T47D (cell line): ENCODE measurements at places on chromosomes 4 and X.

- DNase-seq = no peak
Observed at GRCh38 chr4:26150948-26151347, 169.9 kb upstream of the RBPJ start.

DNA sequence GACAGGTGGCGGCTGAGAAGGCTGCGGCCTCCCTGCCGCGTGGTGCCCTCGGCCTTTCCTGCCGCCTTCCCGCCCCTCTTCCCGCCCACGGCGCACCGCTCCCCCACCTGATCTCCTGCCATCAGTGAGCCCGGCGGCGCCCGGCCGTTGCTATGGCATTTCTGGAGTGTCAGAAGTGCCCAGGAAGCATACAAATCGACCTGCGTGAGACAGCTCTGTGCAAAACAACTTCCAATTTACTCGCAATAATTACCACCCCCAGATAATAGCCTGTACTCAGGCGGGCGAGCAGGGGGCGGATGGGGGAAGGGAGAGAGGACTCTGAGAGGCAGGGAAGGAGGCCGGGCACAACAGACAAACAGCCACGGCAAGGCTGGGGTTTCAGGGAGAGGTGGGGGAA lies 16.6 kb upstream of the ERCC6L start:
- DNase-seq = no peak

GRCh38 chr4:964346-965025 lies 8.9 kb downstream of the DGKQ start:
- DNase-seq = no peak

DNA sequence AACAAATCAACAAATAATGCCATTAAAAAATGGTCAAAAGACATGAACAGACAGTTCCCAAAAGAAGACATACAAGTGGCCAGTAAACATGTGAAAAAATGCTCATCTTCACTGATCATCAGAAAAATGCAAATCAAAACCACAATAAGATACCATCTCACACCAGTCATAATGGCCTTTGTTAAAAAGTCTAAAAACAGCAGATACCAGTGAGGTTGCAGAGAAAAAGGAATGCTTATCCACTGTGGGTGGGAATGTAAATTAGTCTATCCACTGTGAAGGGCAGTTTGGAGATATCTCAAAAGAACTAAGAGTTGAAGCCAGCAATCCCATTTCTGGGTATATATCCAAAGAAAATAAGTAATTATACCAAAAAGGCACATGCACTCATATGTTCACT lies 668.1 kb upstream of the CPEB2 start:
- no peak for DNase-seq

GRCh38 chr4:183344523-183345255 lies 22.5 kb upstream of the CLDN24 start:
- DNase-seq = no peak

DNA sequence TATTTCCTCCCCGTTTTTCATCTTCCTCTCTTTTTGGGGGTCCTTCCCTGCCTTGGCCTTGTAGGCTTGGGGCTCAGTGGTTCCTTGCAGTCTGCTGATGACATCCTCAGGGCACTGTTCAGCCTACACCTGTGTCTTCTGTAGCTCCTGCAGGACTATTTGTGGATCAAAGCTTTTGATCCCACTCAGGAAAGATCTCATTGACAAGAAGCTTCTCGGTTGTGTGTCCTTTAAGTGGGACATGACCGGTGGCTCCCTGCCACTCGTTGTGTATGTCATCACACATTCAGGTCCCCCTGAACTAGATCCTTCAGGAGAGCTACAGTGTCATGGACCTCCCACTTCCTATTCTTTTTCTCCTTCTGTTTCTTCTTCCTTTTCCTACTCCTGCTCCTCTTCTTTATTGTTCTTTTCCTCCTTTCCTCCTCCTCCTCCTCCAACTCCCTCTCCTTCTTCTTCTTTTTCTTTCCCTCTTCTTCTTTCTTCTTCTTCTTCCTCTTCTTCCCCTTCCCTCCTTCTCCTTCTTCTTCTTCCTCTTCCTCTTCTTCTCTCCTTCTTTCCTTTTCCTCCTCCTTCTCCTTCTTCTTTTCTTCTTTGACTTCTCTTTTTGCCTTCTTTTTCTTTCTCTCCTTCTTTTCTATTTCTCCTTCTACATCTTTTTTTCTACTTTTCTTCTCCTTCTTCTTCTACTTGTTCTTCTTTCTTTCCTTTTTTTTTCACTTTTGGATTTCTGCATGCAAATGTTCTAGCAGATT lies 67.8 kb downstream of the NBDY start:
- no peak for DNase-seq
